ENCODE measurements at places on chromosomes 6 and 20. TPM values are rescaled to one million over a fixed set of nuclear protein-coding genes. Genes with fewer than 3 reads are reported as not detected.

Gene ECT2L
- total RNA-seq: not detected

Gene ZBTB46
- 67.1 TPM for total RNA-seq

Gene SLC52A3
- not detected for total RNA-seq

Gene HSPA12B
- total RNA-seq: 10.2 TPM

Gene CLPSL2
- total RNA-seq: not detected
